ENCODE measurements at places on chromosomes 7 and 10.

DNA sequence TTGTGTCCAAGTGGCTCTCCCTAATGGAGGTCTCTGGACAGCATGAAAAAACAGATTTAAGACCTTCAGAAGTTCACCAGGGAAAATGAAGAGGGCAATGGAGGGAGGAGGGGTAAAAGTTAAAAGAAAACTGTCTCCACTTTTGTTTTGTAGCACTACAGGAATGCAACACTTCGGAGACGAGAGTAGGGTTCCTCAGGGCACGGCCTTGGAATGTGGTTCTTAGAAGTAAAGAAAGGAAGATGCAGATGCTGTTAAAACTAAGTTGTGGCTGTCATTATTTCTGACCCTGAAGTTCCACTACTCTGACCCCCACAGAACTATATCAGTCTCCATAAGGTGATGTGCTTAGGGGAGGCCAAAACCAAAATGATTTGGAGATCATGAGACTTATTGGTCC lies 335.1 kb downstream of the XPNPEP1 start:
- DNase-seq: no peak

GRCh38 chr10:62890395-62890794 lies 74.2 kb upstream of the EGR2 start:
- no peak for DNase-seq

GRCh38 chr7:67593794-67594193 lies 597.2 kb downstream of the TYW1 start:
- DNase-seq: no peak

- DNase-seq: no peak
Observed at GRCh38 chr7:151455690-151456089, 15.7 kb upstream of the CRYGN start.

- no peak for DNase-seq
Observed at GRCh38 chr7:82745117-82745516, 301.5 kb upstream of the CACNA2D1 start.

DNA sequence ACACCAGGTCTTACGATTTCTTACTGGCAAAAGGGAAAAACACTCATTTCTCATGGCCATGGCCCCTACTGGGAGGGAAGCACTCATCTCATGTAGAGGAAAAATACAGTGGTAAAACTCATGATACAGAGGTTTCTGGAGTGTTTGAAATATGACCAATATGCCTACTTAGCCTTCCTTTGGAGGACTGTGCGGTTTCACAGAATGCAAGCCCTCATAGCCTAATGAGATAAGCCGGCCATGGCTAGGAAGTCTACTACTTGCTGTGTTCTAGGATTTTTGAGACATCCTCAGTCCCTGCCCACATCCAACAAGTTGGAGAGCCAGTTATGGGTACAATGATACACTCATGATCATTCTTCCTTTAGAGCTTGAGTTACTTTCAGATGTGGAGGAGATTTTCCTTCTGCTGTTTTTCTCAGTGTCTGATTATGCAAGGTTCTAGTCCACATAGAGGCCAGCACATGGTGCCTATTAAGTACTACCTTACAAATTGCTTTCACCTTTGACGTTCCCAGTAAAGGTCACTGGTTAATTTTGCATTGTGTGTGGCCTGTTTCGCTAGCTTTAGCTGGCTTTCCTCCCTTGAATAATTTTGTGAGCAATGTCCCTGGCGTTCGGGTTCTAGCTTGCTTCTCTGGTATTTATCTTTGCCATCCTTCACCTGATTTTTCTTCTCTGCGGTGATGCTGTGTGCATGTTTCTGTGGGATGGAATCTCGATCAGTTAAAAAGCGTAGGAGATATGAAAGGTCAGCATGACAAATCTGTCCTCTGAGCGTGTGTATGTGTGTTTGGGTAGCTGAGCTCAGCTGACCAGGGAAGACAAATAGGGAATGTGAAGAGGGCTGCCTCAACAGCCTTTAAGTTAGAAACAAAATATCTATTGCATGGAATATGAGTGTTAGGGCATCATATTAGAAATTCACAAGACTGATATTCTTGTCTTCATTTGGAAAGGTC lies 295.4 kb downstream of the LRMDA start:
- no peak for DNase-seq

DNA sequence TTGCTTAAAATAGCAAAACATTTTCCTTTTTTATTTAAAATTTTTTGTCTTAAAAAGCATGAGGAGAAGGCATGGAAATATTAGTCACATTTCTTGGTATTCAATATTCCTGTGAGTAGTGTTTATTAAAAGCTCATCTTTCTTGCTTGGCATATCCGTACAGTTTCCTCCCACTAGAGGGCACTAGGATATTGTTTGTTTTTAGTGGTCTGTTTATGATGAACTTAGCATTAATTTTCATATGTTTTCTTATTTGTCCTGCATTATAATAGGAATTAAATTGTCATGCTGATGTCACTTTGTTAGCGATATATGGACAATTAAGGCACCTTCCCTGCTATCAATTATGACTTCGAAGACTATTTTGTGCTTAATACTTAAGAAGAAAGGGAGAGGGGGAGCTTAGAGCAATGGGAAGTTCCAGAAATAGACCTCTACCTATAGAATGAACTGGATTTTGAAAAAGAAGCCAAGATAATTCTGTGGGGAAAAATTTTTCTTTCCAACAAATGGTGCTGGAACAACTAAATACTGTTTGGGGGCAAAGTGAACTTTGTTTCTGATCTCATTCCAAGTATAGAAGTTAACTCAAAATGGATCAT lies 91.0 kb upstream of the STRIP2 start:
- no peak for DNase-seq

DNA sequence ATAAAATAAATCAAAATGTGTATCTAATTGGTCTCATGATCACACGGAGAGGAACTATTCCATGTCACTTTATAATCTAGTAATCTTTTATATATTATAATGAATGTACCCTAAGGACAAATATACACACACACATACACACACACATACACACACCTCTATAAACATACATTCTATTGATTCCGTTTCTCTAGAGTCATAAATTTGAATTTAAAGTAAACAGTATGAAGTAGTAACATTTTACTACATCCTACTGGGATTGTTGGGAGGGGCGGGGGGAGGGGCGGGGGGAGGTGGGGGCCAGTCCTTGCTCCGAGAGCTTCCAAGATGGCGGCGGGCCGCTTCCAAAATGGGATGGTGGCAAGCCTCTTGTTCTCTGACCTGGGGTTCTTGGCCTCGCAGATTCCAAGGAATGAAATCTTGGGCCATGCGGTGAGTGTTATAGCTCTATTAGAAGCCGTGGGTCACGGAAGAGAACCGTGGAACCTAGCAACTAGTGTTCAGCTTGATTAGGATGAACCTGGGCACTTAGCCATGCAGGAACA lies 143.2 kb downstream of the REEP3 start:
- DNase-seq: no peak

- no peak for DNase-seq
Observed at GRCh38 chr10:116779076-116779687, 36.8 kb upstream of the HSPA12A start.

DNA sequence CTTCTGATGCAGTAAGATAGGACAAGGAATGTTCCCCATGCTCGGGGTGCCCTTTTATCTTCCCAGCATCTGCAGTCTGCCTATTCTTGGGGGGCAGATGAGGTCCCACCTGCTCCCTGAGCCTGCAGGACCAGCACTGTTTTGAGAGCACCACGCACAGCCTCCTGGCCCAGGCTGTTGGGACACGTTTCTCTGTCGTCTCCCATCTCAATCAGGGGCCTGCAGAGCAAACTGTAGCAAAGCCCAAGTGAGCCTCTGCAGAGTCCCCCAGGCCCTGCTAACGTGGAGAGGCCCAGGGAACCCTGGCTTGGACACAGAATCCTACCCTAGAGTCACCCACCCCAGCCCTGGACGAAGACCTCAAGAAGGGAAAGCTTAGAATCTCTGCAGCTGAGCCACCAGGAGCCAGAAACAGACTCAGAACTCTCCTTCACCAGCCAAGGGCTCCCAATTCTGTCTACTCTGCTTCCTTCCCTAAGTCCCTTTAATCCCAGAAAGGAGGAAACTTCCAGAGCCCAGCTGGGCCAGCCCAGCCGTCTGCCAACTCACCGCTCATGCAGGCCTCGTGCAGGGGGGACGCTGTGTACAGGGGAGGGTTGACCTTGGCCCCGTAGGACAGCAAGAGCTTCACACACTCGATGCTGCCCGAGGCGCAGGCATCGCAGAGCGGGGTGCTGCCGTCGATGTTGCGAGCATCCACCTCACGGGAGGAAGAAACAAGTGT lies 15.6 kb downstream of the ASB13 start:
- DNase-seq: no peak

- no peak for DNase-seq
Observed at GRCh38 chr10:28554009-28554408, 21.1 kb downstream of the WAC start.

DNA sequence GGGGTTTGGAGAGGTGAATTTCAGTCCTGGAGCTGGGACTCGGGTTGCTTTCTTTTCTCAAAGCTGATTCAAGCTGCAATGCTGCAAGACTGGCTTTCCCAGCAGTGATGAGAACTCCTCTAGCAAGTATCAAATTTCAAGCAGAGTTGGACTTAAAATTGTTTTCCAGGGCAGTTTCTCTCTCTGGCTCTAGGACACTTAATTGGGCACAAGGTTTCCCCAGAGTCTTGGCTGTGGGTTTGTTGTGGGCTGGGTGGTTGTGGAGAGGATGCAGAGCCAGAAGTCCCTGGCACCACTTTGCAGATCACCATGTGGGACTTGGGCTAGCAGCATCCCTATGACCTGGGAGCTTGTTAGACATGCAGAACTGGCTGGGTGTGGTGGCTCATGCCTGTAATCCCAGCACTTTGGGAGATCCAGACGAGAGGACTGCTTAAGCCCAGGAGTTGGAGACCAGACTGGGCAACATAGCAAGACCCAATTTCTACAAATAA lies 16.8 kb downstream of the AKR1B15 start:
- no peak for DNase-seq

DNA sequence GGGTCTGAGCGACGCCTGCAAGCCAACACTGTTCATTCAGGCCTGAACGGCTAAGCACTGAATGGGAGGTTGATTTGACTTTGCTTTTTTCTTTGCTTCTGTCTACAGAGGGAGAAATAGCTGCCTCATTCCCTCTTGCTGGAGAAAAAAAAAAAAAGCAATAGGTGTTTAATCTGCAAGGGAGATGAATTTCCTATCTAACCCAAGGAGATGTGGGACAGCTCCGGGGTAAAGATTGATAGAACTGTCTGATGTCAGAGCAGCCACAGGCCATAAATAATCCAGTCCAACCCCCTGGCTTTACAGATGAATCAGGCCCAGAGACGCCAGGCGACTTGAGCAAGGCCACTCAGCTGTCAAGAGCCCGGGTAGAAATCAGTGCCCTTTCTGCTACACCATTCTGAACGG lies 168.0 kb downstream of the ARHGAP12 start:
- no peak for DNase-seq

DNA sequence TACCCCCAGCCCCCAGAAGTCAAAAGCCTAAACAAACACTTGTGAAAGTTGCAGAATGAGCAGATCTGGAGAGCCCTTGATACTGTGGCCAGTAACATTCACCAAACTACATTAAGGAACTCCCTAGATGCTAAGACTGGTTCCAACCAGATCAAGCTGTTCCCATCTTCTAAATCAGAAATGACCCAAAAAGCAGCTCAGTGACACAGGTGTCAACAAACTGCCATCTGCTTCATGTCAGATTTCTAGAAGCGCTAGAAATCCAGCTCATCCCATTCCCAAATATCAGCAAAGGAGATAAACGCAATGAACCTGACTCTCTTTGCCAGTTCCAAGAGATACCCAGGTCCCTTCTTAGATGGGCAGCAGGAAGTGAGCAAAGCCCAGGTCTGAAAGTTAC lies 90.6 kb downstream of the GFRA1 start:
- no peak for DNase-seq

GRCh38 chr7:112512451-112513210 lies 31.8 kb downstream of the LSMEM1 start:
- DNase-seq: no peak

GRCh38 chr10:99449023-99449422 lies 18.6 kb upstream of the GOT1 start:
- DNase-seq: no peak

GRCh38 chr10:75801121-75801520 lies 369.7 kb downstream of the LRMDA start:
- DNase-seq: no peak

DNA sequence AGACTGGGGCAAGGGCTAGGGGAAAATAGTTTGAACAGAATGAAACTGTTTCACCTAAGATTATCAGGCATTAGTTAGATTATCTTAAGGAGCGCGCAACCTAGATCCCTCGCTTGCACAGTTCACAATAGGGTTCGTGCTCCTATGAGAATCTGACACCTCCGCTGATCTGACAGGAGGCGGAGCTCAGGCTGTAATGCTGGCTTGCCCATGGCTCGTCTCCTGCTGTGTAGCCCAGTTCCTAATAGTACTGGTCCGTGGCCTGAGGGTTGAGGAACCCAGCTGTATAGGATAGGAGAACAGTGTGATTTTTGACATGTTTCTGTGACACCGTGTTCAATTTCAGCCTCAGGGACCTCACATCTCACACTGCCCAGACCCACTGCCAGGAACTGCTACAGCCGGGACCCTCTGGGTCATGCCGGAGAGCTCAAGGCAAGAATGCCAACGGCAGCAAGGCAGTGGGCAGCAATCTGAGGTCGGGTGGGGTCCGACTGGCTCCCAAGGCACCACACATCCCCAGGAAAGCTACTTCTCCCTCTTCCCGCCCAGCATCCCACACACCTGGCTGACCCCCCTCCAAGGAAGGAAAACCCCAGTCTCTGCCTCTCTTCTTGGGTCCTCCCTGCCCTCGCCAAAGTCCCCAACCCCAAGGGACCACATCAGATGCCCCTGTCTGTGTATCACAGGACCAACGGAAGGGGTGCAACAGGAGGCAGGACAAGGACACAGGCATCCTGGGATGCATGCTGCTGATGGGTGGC lies 31.7 kb downstream of the CAMK2B start:
- DNase-seq: no peak

- DNase-seq: no peak
Observed at GRCh38 chr7:112086496-112087254, 119.5 kb downstream of the DOCK4 start.

DNA sequence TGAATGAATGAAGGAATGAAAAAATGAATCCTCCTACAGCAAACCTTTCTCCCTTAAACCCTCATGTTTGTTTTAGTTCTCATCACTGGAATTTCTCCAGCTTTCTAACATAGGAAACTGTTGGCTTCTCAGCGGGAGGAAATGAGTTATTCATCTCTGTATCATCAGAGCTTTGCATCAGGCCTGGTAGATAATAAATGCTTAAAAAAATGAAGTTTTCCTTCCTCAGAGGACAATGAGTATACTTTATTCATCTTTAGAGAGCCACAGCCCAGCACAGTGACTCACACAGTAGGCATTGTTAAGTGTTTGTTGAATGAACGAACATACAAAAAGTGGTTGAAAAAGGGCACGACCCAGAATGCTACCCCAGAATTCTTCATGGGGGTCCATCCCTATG lies 62.6 kb downstream of the COL13A1 start:
- DNase-seq: no peak

GRCh38 chr7:137886281-137886680 lies 39.5 kb upstream of the DGKI start:
- DNase-seq: no peak

GRCh38 chr7:24441314-24442027 lies 131.8 kb upstream of the PALS2 start:
- DNase-seq: no peak

GRCh38 chr7:143360788-143361551 lies 1.5 kb downstream of the FAM131B start:
- DNase-seq: no peak

Data from stimulated activated CD4-positive, alpha-beta T cell treated with anti-CD3 and anti-CD28 coated beads, Interleukin-15, amount 100 ng/mL, for 1 hour (primary cell).